Fibroblast of lung (primary cell): ENCODE measurements at places on chromosomes 4 and X.

GRCh38 chrX:1246816-1247215 lies 21.8 kb upstream of the CSF2RA start:
- DNase-seq = peak; percentile 7

DNA sequence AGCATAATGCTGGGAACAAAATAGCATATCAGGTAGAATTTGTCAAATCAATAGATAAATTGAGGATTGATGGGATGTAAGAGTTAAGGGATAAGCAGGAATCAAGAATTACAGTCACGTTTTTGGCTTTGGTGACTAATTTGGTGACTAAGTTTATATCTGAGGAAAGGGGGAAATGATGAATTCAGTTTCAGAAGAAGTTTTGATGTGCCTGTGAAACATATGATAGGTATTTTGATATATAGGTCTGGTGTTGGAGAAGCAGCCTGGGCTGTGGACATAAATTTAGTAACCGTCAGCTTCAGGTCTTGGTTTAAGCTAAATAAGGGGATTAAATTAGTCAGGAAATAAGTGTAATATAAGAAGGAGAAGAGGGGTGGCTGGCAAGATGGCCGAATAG lies 79.0 kb upstream of the EDA2R start:
- no peak for DNase-seq

DNA sequence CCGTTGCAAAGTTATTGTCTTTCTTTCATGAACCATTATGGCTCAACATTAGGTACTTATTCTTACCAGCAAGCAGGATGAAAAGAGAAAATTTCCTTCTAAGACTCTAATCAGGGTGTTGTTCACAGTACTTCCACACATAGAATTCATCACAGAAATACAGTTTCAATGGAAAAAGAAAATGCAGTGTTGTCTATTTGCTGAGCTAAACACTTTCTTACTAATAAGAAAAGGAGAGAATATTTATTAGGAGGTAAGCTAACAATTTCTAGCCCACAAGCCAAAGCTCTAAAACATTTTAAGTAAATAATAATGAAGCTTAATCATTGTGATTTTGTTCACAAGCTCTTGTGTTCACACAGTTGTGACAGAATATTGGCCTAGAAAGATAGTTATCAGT lies 1772.8 kb upstream of the PCDH7 start:
- no peak for DNase-seq

GRCh38 chr4:126038502-126039144 lies 723.9 kb downstream of the FAT4 start:
- DNase-seq = peak; percentile 29

- no peak for DNase-seq
Measured at GRCh38 chr4:174805746-174806145, 23.3 kb downstream of the GLRA3 start.

DNA sequence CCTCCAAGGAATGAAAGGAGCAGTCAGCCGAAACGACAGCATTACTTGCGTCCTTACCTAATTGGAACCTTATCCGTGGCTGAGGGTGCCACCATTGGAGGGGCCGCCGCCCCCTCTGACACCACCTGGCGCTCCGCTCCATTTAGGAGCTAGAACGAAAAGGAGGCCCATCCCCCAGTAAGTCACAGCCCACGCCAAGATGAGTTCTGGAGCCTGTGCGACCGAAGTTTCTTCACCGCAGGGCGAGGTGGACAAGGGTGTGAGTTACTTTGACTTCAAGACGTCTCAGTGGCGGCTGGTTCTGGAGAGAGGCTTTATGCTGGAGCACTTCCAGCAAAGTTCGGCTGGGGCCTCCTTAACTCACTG lies 729 bp upstream of the IRF2 start:
- DNase-seq = peak; percentile 42
